ENCODE measurements at places on chromosomes 5 and 9. TPM values are rescaled to one million over a fixed set of nuclear protein-coding genes. Genes with fewer than 3 reads are reported as not detected.

PRKAA1 gene
- 102 TPM for total RNA-seq

TTC23L gene
- not detected for total RNA-seq

FAM78A gene
- total RNA-seq = 3.0 TPM

TNC gene
- 1,005 TPM for total RNA-seq

ARSI gene
- total RNA-seq = 1.9 TPM

Measured in posterior vena cava (tissue), 2 donors.